Breast epithelium (tissue), 4 donors: ENCODE measurements at places on chromosomes 2 and 18. TPM values are rescaled to one million over a fixed set of nuclear protein-coding genes. Genes with fewer than 3 reads are reported as not detected.
A peak's percentile ranks its signal among the peaks of the same experiment; 100 is the strongest.

DYTN gene
- not detected for total RNA-seq

TBR1 gene
- not detected for total RNA-seq

PTPN4 gene
- total RNA-seq: 49.6 TPM

IHH gene
- 0.16 TPM for total RNA-seq

DNA sequence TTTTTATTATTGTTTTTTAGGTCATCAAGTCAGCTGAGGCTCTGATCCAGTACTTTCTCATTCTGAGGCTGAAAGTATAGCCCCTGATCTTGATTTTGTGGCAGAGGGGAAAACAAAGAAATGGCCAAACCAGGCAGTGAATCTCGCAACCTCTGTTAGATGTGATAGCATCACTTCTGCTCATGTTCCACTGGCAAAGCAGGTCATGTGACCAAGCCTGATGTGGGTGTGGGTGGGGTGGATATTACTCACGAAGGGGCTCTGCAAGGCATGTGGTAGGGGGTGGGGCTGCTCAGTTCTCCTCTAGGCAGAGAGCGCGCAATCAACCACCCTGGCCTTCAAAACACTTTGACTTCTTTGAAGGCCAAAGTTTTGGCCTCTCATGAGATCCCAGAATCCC lies 254.2 kb downstream of the MYCN start:
- DNase-seq: no peak

DNA sequence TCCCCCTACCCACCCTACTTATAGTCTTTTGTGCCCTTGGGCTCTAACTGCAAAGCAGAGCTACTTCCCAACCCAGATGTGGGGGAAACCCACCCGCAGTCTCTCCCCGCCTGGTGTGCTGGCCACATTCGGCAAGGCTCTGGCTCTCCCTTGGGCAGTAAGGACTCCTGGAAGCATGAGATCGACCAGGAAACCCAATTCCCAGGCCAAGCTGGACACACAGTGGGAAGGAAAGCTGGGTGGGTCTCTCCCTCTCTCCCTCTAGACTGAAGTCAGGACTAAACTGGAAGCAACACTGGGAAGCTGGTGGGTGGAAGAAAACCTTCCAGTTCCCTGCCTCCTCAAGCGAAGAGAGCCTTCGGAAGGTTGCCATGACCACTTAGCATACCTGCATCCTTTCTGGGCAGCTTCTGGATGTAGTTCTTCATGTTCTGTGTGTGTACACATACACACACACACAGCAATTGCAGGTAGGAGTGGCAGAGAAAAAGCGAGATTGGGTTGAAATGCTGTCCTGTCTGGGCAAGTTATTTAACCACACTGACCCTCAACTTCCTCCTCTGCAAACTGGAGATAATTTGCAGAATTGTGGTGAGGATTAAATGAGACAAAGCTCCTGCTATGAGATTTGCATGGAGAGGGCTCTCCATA lies 33.9 kb downstream of the ZBTB7C start:
- no peak for DNase-seq

DNA sequence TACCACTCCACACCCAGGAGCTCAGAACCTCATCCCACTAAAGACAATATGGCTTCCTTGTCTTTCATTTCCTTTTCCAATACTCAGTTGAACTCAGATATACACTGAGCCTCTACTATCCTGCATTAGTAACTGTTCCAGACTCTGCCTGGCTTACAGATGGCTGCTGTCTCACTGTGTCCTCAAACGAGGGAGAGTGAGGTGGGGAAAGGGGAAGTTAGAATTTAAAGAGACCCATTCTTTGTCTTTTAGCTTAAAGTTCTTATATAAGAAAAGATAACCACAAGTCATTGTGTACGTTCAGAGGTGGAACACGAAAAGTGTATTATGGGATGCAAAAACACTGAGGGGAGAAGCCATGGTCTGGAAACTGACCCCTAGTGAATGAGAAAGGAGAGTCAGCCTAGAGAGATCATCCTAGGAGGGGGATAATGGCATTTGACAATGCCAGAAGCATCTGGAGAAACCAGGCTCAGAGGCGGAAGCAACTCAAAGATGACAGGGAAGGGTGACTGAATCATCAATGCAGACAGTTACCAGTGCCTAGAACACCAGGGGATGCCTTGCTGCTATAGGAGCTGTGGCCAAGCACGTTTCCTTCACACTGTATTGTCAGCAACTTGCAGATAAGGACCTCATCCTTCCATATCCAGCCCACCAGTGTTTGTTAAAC lies 170.7 kb downstream of the CYRIA start:
- no peak for DNase-seq

- no peak for DNase-seq
Measured at GRCh38 chr2:212360068-212360460, 178.5 kb downstream of the ERBB4 start.

GRCh38 chr2:120267348-120267747 lies 14.7 kb downstream of the RALB start:
- no peak for DNase-seq

DNA sequence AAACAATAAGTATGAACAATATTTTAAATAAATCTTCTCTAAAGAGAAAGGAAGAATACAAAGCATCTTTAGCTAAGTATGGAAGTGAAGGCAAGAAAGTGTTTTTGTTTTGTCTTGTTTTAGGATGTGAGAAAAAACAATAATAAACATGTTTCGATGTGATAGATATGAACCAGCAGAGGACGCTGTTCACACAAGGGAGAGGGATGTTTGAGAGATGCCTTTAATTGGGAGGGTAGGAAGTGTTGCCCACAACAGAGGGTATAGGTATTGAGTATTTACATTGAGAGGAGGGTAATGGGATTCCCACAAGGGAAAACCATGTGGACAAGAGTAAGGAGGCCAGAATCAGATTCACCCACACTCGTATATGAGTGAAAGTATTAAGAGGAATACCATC lies 55.1 kb downstream of the CDH19 start:
- no peak for DNase-seq

DNA sequence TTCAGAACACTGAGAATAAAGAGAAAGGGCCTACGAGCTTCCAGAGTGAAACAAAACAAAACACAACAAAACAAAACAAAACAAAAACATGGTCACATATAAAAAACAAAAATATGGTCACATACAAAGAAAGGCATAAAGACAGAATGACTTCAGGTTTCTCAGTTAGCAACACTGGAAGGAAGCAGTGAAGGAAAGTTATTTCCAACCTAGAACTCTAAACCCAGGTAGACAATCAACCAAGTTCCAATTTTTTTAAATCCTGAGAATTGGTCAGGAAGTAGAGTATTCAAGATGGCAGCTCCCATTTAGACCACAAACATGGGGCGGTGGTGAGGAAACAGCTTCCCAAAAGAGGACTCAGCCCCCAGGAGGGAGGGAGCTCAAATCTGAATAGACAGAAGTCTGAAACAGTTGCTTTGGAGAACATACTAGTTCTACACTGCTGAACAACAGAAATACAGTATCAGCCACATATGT lies 9.1 kb downstream of the DRC1 start:
- DNase-seq: no peak

GRCh38 chr2:54638103-54638502 lies 85.4 kb upstream of the EML6 start:
- no peak for DNase-seq

DNA sequence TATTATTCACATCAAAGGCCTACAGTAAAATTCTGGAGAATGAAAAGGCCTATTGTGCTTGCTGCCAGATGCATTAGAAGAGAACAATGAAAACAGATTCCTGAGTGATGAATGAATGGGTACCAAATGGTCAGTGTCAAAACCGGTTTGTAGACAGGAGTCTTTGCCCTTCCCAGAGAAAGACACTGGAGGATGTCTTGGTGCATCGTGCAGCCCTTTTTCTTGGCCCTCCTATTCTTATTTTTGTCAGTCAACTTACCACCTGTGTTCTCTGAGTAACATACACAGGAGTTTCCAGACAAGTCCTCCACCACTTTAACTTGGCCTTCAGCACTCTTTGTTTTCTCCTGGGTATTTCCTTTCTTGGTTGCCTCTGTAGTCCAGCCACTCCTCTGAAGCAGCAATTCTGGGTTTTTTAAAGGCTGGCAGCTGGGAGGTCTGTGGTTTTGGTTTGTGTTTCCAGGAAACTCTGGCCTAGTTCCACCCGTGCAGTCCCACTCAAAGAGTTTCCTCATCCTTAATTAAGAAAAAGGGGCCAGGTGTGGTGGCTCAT lies 29.4 kb downstream of the PSTPIP2 start:
- DNase-seq: peak; percentile 65

DNA sequence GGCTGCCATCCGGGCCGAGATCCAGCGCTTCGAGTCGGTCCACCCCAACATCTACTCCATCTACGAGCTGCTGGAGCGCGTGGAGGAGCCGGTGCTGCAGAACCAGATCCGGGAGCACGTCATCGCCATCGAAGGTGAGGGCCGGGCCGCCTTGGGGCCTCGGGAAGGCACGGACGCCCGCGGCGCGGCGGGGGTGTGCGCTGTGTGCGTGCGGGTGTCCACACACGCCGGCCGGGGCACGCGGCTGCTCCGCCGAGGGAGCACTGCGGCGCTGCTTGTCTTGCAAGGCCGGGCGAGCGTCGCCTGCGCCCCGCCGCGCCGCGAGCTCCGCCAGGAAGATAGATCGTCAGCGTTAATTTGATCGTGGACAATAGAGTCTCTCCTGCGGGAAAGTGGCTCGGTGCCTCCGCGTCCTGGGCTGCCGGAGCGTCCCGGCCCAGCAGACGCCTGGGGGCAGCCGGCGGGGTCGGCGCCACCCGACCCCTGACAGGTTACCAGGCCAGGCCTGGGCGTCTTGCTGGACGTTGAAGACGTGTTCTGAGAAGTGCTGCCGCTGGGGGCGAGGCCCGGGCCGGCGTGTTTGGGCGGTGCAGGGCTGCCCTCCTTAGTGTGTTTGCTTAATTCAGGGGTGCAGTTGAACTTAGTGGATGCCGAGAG lies 1.0 kb downstream of the AGAP1 start:
- DNase-seq: peak; percentile 29

DNA sequence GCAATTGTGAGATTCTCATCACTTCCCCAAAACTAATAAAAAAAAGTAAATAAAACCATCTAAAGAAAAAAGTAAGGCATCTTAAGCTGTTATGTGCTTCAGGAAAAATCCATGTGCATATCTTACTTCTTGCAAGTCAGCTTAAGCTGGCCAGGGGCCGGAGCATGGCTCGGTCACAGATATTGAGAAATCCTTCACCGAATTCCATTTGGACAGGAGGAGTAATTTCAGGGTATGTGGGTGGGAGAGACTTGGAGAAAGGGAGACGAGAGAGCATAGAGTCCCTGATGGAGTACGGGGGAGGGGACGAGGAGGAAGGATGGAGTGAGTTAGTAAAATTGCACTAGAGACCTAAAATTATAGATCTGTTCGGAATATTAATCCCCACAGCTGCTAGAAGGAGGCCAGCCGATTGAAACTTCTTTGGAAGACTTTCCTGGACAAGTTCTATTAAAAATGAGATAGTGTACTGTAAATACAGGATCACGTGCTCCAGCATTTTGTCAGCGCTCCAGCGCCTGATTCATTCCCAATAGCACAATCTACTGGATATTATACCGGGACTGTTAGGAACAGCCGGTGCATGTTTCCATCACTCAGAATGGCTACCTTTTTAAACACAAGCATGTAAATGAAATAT lies 438.5 kb downstream of the ZNF516 start:
- peak; percentile 25 for DNase-seq

DNA sequence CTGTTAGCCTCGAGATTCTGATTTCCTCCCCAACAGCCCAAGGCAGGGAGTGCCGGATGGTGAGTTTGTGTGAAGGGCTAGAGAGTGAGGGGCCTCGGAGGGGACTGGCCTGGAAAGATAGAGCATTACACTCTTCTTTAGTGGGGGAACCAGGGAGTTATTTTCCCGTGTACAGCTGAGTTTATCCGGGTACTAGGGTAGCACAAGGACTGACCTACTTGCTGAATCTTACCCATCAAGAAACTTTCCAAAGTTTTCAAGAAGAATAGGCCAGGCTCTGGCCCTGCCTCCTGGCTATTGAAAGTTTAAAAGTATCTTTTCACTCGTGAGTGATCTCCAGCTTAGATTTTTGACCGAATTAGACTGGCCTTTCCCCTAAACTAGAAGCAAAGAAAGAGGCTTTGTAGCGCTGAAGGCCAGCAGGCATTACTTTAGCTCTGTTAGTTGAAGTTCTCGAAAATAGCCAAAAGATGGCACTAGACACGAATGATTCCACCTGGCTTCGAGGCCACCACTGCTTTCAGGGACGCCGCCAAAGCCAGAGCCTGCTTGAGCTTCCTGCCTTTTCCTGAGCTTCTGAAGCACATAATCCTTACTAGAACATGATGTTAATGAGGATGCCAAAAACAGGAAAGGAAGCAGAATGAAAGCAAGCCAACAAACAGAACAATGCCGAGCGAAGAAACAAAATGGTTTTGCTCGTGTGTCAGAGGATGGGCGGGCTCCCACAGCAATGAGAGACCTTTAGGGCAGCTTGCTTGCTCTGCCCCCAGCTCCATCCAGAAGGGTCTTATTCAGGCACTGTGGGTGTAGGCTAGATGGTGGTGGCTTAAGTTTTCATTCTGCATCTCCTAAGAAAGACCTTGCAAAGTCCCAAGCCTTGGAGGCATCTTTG lies 55.8 kb downstream of the TSN start:
- peak; percentile 36 for DNase-seq
